ENCODE measurements at places on chromosomes 7 and 10.

DNA sequence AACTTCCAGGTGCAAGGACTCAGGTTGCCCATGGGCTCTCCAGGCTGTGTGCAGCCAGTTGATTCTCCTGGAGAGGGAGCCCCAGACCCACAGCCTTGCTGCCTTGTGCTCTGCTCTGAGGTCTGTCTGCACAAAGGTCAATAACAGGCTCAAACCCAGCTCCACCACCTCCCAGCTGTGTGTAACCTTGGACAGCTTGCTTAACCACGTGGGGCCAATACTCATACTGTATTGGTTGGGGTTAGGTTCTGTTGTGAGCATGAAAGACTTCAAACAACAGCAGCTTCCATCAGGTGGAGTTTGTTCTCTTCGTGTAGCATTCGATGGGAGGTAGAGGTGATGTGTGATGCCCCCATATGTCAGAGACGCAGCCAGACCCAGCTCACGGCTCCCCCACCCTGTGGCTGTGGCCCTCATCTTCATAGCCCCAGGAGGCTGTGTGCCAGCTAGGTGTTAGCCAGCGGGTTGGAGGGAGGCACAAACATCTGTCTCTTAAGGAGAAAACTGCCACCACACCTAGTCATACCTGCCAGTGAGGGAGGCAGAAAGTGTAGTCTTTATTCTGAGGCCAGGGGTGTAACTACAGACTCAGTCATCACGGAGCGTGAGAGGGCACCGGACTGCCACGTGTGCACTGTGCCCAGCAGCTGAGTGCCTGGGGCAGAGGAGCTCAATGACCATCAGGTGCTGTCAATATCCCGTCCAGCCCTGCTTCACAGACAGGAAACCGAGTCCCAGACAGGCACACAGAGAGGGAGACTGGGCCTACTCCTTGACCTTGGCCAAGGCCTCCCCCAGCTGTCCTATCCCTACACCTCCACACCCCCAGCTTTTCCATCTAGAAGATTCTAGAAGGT, 8.1 kb upstream of the POLD2 start:
- no peak for DNase-seq

DNA sequence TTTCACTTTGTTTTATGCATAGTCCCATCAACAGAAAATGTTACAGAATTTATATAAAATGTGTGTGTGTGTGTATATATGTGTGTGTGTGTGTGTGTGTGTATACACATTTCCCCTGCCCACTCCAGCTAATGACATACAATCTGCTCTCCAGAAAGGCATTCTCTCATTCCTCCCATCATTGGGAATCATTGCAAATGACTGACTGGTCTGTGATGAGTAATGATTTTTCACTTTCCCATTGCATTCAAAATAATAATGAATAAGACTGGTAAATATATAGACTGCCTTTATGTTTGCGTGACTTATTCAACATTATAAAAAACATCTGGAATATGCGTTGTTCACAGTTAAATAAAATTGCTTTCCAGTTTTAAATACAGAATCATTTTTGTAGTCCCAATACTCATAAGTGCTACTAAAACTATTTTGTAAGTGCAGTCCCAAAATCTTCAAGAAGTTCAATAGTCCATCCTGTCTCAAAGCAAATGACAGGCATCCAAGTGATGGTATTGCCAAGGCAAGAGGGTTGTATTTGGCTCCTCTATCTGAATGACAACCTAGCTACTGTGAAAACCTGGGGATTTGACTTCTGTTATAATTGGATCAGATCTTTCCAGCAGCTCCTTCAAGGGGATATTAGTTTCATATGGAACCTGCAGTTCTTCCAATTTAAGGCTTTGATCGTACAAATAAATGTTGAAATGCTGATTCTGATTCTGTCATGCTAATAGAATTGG, 150.9 kb downstream of the POLR1F start:
- no peak for DNase-seq

DNA sequence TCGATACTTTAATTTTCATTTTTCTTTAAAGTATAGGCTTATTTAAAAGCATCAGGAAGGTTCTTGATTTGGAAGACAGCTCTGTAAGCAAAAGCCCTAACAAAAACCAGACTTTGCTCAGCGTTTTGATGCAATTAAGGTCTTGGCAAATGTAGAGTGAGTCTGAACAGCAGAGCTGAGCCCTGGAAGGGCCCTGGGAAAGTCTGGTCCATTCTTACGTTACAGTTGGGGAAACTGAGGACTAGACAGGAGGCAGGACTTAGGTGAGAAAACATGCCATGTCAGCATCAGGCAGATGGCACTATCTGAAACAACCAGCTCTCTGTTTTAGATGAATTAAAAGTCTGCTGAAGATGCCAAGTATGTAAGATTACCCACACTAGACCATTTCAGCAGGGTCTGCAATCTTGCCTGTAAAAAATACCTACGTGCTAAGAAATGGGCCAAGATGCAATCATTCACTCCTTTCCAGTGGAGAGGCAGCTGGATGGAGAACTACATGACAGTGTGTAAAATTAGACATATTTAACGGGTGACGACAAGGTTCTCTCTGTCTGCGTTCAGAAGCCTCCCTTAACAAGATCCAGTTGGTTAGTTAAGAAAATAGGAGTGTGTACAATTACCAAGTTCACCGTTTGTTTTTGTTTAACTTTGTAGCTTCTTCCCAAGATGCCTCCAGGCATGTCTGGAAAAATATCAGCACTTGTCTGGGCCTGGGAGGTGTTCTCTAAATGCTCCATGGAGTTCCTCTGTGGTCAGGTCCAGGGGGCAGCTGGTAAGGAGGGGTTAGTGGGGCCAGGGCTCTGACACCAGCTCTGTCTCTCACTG, 502.3 kb upstream of the ZMIZ1 start:
- DNase-seq, result no peak

DNA sequence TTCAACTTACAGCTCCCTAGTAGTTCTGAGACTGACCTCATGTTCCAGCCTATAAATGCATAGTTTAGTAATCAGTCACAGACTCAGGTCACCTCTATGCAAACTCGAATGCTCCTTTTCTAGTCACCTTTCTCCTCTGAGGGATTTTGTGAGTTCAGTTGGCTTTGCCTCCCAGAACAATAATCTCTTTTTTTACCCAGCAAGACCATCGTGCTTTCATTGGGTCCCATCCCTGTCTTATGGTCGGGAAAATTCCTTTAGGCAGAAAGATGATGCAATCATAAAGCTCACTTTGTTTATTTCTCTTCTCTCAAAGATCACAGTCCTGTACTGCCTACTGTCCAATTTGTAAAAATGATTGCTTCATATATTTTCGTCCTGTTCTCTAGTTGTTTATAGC, 38.4 kb downstream of the TWIST1 start:
- no peak for DNase-seq

DNA sequence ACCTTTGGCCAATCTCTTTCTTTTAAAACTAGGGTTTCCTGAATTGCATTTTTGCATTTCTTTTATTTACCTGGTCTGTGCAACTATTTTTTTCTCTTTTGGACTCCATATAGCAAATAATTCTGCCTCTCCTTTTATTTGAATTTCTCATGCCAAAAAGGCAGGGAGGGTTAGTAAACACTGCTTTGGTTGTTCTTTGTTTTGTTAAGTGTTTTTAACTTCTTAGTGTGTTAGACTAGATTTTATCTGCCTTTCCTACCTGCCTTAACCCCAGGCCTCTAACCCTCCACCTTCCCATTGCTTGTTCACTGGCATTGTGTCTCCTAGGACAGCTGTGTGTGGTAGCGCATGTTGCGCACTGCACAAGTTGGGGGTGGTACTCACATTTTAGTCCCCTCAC, 18.1 kb downstream of the ZMIZ1 start:
- no peak for DNase-seq

DNA sequence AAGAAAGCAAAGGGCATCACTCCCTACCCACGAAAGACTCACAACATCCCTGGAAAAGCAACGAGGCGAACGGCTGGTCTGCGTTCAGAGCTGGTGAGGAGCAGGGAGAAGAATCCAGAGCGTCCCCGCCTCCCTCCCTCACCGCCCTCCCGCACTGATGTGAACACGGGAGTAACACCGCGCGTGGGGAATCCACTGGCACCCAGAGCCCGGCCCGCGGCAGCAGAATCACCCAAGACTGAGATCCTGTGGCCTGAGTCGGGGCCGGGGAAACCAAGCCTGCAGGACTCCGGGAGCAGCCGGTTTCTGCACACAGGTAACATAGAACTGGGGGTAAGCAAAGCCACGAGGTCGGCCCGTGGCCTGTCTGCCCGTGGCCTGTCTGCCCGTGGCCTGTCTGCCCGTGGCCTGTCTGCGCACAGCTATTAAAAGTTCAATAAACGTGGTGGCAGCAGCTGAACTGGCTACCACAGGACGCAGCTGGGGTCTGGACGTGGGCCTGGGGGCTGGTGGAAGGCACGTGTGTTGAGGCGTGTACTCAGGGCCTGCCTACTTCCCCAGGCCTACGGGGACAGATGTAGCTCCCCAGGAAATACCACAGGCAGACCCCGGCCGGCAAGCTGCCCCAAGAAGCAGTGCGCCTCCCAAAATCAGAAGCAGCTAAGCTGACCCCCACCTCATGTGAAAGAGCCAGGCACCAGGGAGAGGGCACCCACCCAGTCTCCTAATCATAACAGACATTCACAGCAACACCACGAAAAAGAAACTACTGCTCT, 23.0 kb downstream of the DIP2C start:
- no peak for DNase-seq

- no peak for DNase-seq
Measured at GRCh38 chr10:70328018-70328417, 44.2 kb upstream of the NPFFR1 start.

GRCh38 chr10:102869258-102870198, at the start of gene AS3MT:
Gene AS3MT, plus strand, starts transcription at chr10:102869470. Its CDS starts 123 bp downstream, at chr10:102869593.
- DNase-seq, result no peak

GRCh38 chr7:2530071-2530987, 10.8 kb downstream of the LFNG start:
- DNase-seq, result no peak

DNA sequence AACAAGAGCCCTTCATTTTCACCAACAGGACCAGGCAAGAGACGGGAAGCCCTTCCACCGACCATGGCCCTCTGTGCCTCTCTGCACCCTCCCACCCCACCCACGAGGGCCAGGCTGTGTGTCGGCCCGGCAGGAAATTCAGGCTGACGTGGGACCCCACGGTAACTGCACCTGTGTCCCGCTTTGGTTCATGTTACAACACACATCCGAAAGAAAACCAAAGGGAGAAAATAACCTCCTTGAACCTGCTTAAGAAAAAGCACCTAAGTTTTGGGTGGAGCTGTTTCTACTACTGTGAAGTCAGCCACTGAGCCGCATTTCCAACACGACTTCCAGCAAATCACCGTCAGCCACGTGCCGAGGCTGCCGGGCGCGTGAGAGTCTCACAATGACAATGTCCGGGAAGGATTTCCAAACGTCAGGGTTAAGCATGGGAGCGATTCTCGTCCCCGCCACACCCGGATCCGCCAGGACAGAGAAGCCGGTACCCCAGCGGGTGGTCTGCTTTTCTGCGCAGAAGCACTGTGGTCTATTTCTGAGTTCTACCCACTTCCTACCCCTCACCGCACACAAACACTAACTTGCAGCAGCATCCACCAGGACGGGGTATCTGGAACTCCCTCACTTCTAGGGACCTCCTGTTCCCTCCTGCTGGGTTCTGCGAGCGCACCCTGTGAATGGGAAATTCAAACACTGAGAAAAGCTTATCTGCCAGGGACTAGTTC, 36.6 kb downstream of the AMZ1 start:
- DNase-seq, result no peak

DNA sequence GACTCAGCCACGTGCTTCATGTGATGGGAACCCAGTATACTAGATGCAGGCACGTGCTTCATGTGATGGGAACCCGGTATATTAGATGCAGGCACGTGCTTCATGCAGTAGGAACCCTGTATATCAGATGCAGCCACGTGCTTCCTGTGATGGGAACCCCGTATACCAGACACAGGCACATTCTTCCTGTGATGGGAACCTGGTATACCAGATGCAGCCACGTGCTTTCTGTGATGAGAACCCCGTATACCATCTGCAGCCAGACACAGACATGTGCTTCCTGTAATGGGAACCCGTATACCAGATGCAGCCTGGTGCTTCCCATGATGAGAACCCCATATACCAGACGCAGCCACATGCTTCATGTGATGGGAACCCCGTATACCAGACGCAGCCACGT, 44.0 kb downstream of the MGMT start:
- no peak for DNase-seq

GRCh38 chr7:48742079-48742798, 182.1 kb upstream of the CDC14C start:
- DNase-seq, result no peak

GRCh38 chr7:115113776-115114175, 191.9 kb downstream of the MDFIC start:
- no peak for DNase-seq

DNA sequence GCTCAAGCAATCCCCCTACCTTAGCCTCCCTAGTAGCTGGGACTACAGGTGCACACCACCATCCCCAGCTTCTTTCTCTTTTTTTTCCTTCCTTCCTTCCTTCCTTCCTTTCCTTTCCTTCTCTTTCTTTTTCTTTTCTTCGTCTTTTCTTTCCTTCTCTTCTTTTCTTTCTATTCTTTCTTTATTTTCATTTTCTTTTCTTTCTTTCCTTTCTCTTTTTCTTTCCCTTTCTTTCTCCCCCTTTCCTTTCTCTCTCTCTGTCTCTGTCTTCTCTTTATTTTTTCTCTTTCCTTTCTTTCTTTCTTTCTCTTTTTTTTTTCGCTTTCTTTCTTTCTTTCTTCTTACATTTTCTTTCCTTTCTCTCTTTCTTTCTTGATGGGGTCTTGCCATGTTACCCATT, 621.3 kb downstream of the GALNT17 start:
- no peak for DNase-seq

GRCh38 chr7:106095634-106096033, 16.5 kb downstream of the SYPL1 start:
- no peak for DNase-seq

GRCh38 chr7:156773966-156774365, 119.0 kb downstream of the LMBR1 start:
- DNase-seq, result no peak

- no peak for DNase-seq
Measured at GRCh38 chr7:50221028-50221427, 83.5 kb upstream of the IKZF1 start.

DNA sequence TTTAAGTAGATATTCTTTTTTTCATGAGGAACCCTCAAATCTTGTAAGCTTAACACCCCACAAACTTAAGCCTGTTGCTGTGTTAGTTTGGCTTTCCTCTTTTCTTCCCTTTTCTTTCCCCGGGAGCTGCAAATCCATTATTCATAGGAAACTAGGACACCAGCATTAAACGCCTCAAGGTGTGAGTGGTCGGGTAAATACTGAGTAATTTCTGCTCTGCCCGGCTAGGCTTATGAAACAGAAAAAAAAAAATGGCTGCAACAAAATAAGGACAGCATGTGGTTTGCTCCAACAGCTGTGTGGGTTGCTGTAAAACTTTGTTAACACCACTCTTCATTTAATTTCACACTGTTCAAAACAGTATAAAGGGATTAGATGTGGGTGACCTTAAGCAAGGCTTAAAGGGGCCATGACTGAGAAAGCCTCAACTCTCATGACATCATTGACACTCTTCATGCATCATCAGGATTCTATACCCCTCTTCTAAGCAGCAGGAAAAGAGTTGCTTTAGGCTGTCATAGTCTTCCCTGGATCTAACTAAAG, 104.1 kb downstream of the AOAH start:
- no peak for DNase-seq

GRCh38 chr7:130865408-130866236, 131.6 kb upstream of the KLF14 start:
- DNase-seq, result peak; percentile 30
